Astrocyte (in vitro differentiated cells and primary cell): ENCODE measurements at places on chromosomes 5 and 9.

DNA sequence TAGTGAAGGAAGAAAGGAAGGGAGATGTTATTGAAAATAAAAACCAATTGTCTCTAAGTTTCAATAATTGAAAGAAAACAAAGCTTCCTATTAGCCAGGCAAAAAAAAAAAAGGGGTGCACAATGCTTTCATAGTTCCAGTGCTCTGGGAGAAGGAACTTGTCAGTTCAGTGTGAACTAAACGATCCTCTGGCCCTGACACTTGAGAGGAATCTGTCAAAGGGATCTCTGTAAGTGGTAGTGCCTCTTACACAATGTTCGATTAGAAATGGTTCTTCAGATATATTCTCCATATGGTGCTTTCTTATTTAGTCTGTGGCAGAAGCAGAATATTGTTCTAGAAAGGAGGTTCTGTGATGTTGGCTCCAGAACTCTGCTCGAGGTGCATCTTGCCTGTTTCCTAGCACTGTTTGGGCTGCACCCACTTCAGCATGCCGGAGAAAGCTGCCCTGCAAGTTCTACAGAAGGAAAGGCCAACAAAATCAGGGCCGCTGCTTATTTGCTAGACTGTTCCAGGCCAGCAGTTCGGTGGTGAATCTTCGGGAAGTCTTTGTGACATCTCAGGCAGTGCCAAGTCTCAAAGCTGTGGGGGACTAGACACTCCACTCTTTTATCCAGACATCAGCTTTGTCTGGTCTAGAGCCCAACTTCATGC lies 90.9 kb downstream of the PIK3R1 start:
- DNase-seq, result no peak

- DNase-seq, result no peak
Observed at GRCh38 chr5:176778921-176779465, 31.4 kb upstream of the UNC5A start.

GRCh38 chr5:68533051-68533450 lies 317.5 kb downstream of the PIK3R1 start:
- DNase-seq, result no peak

DNA sequence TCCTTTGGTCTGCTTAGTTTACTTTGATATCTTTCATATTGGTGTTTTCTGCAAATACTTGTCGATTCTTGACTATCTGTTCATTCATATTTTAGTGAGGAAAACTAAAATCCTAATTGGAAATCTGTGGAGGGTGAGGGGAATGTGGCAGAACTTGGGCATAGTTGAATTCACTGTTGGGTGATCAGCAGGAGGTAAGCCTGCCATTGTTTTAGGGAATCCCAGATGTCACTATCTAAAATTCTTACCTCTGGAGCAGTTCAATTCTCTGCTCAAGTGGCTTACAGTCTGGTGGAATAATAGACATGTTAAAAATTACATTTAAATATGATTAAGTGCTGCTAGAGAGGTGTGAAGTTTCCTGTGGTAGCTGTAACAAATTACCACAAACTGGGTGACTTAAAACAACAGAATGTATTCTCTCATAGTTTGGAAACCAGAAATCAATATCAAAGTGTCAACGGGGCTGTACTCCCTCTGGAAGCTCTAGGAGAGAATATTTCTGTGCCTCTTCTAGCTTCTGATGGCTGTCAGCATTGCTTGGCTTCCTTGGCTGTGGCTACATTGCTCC lies 90.3 kb upstream of the GCNT4 start:
- DNase-seq, result no peak

GRCh38 chr9:85414390-85414789 lies 327.4 kb downstream of the AGTPBP1 start:
- no peak for DNase-seq

GRCh38 chr5:153562189-153562588 lies 71.7 kb downstream of the GRIA1 start:
- DNase-seq, result peak; percentile 70
